ENCODE measurements at places on chromosomes 5 and 9. TPM values are rescaled to one million over a fixed set of nuclear protein-coding genes. Genes with fewer than 3 reads are reported as not detected.

Gene VAV2
- total RNA-seq: 41.3 TPM

Gene RMND5B
- 19.3 TPM for total RNA-seq

Gene TAF11L14
- not detected for total RNA-seq

Gene KIF20A
- total RNA-seq: 4.1 TPM

Gene IL9
- not detected for total RNA-seq

Gene C5orf52
- total RNA-seq: not detected

Gene C9orf43
- 0.62 TPM for total RNA-seq

Gene F2R
- 29.2 TPM for total RNA-seq

Gene SLC36A2
- total RNA-seq: not detected

Gene BARX1
- total RNA-seq: not detected

Gene PIP5K1B
- 2.7 TPM for total RNA-seq

Gene NRG2
- 4.1 TPM for total RNA-seq

Gene CNTRL
- total RNA-seq: 14.2 TPM

Gene SLC31A2
- total RNA-seq: 10.5 TPM

Gene CTXN3
- 1.1 TPM for total RNA-seq

Gene ZNF883
- total RNA-seq: 35.1 TPM

Gene PPP3R2
- total RNA-seq: not detected

Gene ANGPTL2
- 2.7 TPM for total RNA-seq

Gene CER1
- total RNA-seq: not detected

Gene CNTLN
- total RNA-seq: 16.5 TPM

Gene BDP1
- 90.5 TPM for total RNA-seq

Gene EDIL3
- 78.0 TPM for total RNA-seq

Gene GARIN3
- total RNA-seq: not detected
